AG10803 (cell line): ENCODE measurements at places on chromosomes 4 and X.

GRCh38 chr4:123217664-123218063, 178.9 kb upstream of the SPRY1 start:
- no peak for DNase-seq

GRCh38 chrX:150463566-150463965, 100.4 kb downstream of the MAMLD1 start:
- no peak for DNase-seq

DNA sequence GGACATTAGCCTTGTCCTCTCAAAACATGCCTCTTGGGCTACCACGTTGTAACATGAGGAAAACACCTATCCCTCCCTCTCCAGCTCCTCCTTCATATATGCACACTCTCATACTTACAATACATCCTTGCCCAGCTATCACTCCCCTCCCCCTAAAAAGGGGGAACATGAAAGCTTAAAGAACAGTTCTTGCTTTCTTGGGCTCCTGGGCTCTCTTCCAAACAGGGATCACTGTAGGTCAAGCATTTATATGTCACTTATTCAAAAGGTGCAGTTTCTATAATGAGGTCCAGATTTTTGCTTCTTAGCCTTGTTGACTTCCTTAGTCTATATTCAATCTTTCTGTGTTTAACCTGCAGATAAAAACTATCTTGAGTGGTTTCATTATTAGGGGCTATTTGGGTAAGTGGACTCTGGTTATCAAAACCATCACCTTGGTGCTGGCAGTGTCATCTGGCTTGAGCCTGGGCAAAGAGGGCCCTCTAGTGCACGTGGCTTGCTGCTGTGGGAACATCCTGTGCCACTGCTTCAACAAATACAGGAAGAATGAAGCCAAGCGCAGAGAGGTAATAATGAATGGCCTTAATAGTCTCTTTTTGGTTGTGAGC, 119.4 kb downstream of the AKAP4 start:
- DNase-seq: peak; percentile 26

- DNase-seq: peak; percentile 41
Measured at GRCh38 chr4:145956288-145956890, 17.8 kb upstream of the ZNF827 start.

DNA sequence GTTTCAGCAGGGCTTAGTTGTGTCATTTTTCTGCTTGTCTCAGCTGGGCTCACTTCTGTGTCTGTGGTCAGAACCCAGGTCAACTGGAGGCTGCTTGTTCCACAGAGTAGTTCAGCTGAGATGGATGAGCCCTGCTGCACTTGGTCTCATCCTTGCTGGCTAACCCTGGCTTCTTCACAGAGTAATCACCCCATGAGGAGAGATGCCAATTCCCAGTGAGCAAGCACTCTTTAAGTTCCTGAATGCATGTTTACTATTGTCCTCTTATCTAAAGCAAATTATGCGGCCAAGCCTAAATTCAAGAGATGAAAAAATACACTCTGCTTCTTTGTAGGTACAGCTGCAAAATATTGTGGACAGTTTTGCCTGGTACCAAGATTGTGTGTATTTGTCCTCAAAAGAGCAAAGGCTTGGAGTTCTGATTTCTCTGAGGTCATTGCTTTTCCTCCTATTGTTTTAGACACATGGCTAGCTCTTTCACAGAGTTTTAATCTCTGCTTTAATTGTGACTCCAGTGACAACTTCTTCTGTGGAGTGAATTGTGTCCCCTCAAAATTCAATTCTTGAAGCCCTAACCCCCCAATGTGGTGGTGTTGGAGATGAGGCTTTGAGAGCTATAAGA, 236.6 kb upstream of the ANKRD50 start:
- DNase-seq: peak; percentile 49

- DNase-seq: peak; percentile 83
Measured at GRCh38 chrX:74421036-74421739, at the start of gene SLC16A2. TSS of gene SLC16A2 (plus strand) at chrX:74421493. CDS start at chrX:74421638, 145 bp downstream.

- no peak for DNase-seq
Measured at GRCh38 chr4:153528705-153529485, 62.7 kb downstream of the TMEM131L start.

GRCh38 chr4:128512767-128513322, 225.2 kb upstream of the PGRMC2 start:
- DNase-seq: peak; percentile 50

GRCh38 chrX:65601530-65602220, 65.8 kb upstream of the MSN start:
- peak; percentile 88 for DNase-seq

DNA sequence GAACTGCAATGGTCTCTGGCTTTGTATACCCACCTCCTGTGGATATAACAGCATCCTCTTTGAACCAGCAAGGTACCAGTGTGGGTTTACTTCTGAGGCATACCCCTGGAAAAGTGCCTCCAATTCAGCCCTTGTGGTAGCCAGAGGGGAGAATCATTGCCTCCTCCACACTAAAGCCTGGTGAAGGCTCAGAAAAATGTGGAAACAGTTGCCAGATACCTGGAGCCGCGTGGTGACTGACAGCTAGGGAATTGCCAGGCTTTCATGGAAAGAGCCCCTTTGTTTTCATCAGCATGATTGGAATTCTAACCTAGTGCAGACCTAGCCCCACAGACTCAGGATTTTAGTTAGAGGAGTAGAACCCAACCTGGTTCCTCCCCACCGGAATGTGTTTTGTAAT, 168.6 kb upstream of the KLF3 start:
- DNase-seq: no peak

DNA sequence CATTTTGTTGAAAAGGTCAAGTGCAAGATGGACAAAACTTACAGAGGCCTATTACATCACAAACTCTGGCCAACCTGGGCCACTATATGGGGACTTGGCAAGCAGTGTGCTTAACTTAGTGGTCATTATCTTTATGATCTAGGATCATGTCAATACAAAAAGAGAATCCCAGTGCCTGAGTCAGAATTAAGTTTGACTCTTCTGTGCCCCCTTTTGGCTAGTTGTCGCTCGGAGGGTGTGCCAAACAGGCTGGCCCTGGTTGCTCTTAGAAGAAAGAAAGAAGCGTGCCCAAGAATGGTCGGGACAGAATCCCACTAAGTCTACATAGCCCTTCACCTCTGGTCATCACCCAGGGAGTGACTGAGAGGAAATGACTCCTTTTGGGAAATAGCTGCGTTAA, 100.1 kb downstream of the EIF4E start:
- DNase-seq: peak; percentile 3

GRCh38 chr4:74235135-74235534, 73.1 kb upstream of the EPGN start:
- DNase-seq: no peak

DNA sequence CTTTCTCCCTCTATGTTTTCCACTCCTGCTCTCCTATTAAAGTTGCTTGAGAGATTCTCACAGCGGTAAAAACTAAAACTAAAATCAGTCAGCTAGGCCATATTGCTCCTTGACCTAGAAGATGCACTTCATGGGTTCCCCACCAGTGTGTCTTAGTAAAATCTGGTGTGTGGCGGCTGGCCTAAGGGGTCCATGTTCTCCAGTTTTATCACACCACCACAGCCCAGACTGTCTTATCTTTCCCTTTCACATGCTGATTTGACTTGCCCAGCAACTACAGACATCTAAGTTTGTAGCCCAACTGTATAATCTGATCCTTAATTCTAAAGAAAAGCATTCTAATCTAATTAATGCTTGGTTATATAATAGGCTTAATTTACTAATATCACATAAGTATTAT, 68.0 kb downstream of the ATP8A1 start:
- DNase-seq: no peak

DNA sequence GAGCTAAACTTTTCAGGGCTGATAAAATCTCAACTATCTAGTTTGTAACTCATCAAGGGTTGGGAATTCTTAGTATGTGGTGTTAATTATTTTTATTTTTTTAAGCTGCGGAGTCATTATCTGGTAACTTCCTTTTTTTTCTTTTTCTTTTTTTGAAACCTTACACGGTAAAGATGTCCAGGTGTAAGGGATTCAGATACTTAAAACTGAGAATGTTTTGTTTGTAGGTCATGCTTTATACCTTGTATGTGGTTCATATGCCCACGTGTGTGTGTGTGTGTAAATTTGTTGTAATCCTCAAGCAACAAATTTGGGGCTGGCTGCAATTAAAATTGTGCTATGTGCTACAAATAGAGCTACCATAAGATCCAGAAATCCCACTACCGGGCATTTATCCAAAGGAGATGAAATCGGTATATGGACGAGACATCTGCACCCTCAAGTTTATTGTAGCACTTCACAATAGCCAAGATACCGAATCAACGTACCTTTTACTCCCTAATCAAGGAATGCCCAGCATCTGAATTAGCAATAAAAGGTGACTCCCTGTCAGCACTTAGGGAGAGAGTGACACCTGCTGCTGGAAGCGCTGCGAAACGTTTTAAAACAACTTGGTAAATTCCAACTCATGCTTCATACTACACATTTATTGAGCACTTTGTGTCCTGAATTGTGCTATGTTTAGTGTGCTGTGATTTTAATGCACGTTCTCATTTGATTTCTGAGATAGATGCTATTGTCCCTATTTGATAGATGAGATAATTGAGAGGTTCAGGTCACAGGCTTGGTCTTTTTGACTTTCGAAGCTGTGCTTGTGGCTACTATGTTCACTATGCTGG, 16.1 kb downstream of the MSMO1 start:
- no peak for DNase-seq

GRCh38 chrX:12229986-12230385, 91.7 kb downstream of the FRMPD4 start:
- no peak for DNase-seq

GRCh38 chr4:139904406-139904805, 238.8 kb downstream of the MGST2 start:
- DNase-seq: no peak

- DNase-seq: peak; percentile 14
Measured at GRCh38 chrX:16524316-16524715, 125.6 kb upstream of the S100G start.

GRCh38 chr4:15065516-15065915, 63.2 kb downstream of the CPEB2 start:
- no peak for DNase-seq

- DNase-seq: peak; percentile 64
Measured at GRCh38 chr4:54499308-54500074, 158.3 kb upstream of the KIT start.
